A549 treated with dexamethasone at 1 μM for 4 hours (cell line): ENCODE measurements at places on chromosomes 16 and 17. TPM values are rescaled to one million over a fixed set of nuclear protein-coding genes. Genes with fewer than 3 reads are reported as not detected.

PHKG2 gene
- total RNA-seq = 19.9 to 31.6 TPM (median 26.2 TPM) in 5 replicates

KRT24 gene
- not detected in 5 replicates for total RNA-seq

CDH11 gene
- total RNA-seq = 0.29 to 0.89 TPM (median 0.75 TPM) in 5 replicates

COASY gene
- 96.2 to 121 TPM (median 112 TPM) in 5 replicates for total RNA-seq

ASIC2 gene
- 1.4 to 1.7 TPM (median 1.4 TPM) in 5 replicates for total RNA-seq

FOXO3B gene
- total RNA-seq = 1.8 to 4.5 TPM (median 4.1 TPM) in 5 replicates

KNOP1 gene
- total RNA-seq = 38.7 to 49.0 TPM (median 46.3 TPM) in 5 replicates

KRTAP1-5 gene
- total RNA-seq = not detected in 5 replicates

DHRS13 gene
- 5.8 to 7.0 TPM (median 6.5 TPM) in 5 replicates for total RNA-seq

PRSS36 gene
- 0.62 to 1.4 TPM (median 0.99 TPM) in 5 replicates for total RNA-seq

TEKT1 gene
- total RNA-seq = 0.05 to 0.18 TPM (median 0.07 TPM) in 5 replicates

TNFRSF13B gene
- total RNA-seq = not detected in 5 replicates

RANBP10 gene
- total RNA-seq = 6.6 to 10.3 TPM (median 9.8 TPM) in 5 replicates

KRTAP4-12 gene
- total RNA-seq = not detected in 5 replicates

VMO1 gene
- total RNA-seq = 0.81 to 1.2 TPM (median 1.0 TPM) in 5 replicates

DRC7 gene
- 0.04 to 0.06 TPM in 2 of 5 replicates, not detected in the others for total RNA-seq

CMTM3 gene
- 92.9 to 113 TPM (median 102 TPM) in 5 replicates for total RNA-seq

CPHXL2 gene
- total RNA-seq = not detected in 5 replicates

KRTAP1-1 gene
- not detected in 5 replicates for total RNA-seq

C16orf89 gene
- total RNA-seq = not detected in 5 replicates

GFAP gene
- 0.37 to 0.66 TPM (median 0.61 TPM) in 5 replicates for total RNA-seq

ZACN gene
- 0.08 to 0.39 TPM (median 0.20 TPM) in 5 replicates for total RNA-seq

JMJD8 gene
- 63.2 to 85.2 TPM (median 82.5 TPM) in 5 replicates for total RNA-seq

KRT34 gene
- total RNA-seq = 0.18 to 0.53 TPM (median 0.21 TPM) in 5 replicates

HCRT gene
- total RNA-seq = not detected in 5 replicates

SLC4A1 gene
- total RNA-seq = 0.02 TPM in 2 of 5 replicates, not detected in the others

MYO15A gene
- total RNA-seq = 0.26 to 0.82 TPM (median 0.53 TPM) in 5 replicates

LDHD gene
- total RNA-seq = 0.46 to 0.88 TPM (median 0.64 TPM) in 5 replicates

SARM1 gene
- 3.7 to 6.7 TPM (median 5.4 TPM) in 5 replicates for total RNA-seq

AHSP gene
- total RNA-seq = not detected in 5 replicates

ERN1 gene
- 3.0 to 4.0 TPM (median 3.8 TPM) in 5 replicates for total RNA-seq

SAT2 gene
- 61.1 to 73.5 TPM (median 62.9 TPM) in 5 replicates for total RNA-seq

SMARCD2 gene
- total RNA-seq = 51.3 to 65.9 TPM (median 61.6 TPM) in 5 replicates

PLK1 gene
- total RNA-seq = 148 to 173 TPM (median 166 TPM) in 5 replicates
